ENCODE measurements at places on chromosomes 2 and 18.

GRCh38 chr18:51857989-51858388 is 482.0 kb upstream of the DCC start:
- DNase-seq: no peak

DNA sequence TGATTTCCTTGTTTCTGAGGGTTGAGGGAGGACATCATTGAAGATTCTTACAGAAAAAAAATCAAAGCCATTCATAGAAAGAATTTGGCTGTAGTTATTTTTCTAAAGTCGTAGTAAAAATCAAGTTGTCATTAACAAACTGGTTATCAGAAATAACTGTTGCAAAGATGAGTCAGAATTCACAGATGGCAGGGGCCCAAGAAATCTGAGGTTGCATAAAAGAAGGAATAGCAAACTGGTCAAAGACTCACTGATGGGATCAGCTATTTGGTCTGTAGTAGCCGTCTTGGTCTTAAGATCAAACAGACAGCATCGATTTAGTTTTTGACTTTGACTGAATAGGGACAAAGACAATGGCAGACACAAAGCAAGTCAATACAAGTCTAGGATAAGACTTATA is 334.3 kb downstream of the FIGN start:
- no peak for DNase-seq

- DNase-seq: no peak
These were observed 52.1 kb downstream of the FRZB start for GRCh38 chr2:182814380-182814779.

GRCh38 chr2:81513328-81513727 is 1208.8 kb upstream of the LRRTM1 start:
- no peak for DNase-seq

GRCh38 chr2:20421988-20422370 is 24.9 kb upstream of the RHOB start:
- no peak for DNase-seq

DNA sequence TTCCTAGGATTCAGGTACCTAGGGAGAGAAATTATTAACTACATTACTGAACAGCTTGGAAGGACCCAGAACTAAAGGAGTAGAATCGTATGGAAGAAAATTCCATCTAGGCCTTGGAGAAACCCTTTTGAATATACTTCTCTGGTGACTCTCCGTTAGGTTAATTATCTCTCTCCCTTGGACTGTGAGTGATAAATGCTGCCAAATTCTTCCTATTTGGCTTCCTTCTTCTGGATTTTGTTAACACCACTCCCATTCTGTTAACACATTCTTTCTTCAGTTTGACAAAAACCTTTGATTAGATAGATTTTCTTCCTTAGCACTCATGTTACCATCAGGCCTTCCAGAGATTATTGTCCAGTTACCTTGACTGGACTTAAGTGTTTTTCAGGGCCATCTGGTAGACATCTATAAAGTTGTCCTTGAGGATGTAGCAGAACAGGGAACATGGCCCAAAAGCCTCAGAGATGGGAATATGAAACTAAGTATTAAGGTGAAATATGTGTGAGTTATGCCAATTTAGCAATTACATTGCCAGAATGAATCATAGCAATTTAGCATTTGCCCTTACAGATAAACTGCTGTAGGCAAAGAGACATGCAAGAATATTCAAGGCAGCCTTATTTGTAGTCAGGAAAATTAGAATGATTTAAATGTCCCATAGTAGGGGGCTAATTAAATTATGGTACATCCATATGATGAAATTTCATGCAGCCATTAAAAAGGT is 6.7 kb downstream of the CYP27A1 start:
- no peak for DNase-seq

DNA sequence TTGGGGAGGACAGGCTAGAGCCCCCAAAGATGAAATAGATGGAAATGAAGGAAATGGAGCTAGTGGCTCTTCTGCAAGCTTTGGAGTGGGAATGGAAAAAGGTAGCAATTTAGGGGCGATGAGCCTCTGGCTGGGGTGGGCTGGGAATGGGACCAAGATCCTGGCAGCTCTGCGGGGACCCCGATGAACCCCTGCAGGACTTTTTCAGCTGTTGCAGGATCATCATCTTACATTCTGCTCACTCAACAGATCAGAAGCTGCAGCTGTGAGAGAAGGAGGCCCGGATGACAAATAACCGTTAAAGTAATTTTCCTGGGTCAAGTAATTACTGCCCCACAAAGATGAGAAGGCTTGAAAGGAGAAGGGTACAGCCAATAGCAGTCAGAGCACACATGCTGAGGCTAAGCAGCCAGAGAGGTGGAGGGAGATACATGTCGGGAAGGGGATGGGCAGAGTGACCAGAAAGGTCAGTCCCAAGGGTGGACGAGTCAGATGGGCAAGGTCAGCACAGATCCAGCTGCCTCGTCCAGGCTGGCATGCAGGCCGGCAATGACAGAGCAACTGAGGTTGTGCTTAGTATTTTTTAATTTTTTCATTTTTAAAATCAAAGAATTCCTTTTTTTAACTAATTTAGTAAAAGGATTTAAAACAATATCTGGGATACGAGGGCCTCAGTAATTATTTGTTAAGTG is 245.0 kb upstream of the RAB6C start:
- no peak for DNase-seq

DNA sequence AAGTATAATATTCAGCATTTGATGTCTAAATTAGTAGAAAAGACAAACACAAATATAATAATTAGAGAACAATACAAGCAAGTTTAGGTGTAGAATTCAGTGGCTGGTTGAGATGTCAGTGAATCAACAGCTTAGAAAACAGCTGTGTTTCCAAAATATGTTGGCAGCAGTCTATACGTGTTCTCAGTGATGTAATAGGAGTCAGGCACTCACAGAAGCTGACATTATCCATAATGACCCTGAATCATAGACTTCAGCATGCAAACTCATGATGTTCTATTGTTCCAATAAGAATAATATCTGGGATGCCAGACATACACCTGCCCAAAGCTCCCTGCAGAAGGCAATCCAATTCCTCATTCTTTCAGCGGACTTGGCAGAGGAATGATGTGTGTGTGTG is 164.7 kb downstream of the SLC8A1 start:
- no peak for DNase-seq

GRCh38 chr2:231970461-231970860 is 8.9 kb downstream of the DIS3L2 start:
- DNase-seq: no peak

DNA sequence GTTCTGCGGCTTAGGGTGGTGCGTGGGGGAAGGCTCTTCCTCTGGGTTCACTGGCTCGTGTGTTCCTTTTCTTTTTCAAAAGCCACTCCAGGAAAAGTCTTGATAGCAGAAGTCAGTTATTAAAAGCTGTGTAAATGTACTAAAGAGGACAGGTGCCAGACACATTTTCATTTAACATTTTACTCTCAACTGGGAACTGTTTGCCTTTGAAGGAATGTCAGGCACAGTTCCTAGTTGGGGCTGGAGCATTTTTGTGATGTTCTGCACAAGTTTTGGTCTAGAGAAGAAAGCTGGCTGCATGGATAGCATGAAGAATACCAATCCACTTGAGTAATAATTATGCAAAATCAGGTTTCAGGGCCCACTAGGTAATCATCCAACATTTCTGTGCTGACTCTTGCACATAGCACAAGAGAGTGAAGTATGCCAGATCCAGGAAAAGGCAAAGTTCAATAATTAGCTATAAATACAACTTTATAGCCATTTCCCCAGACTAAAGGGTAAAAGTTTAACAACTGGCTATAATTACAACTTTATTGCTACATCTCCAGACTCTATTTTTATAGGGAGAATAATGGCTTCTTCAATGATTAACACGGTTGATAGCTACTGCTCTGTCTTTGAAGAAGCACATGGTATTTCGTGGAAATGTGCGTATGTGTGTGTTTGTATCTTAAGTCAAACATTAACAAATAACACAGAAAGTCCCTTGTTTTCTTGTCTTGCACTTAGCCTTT is 16.2 kb downstream of the SCYGR8 start:
- DNase-seq: no peak

- no peak for DNase-seq
These were observed 109.0 kb downstream of the SETBP1 start for GRCh38 chr18:44789710-44790109.

- no peak for DNase-seq
These were observed 17.3 kb upstream of the IMPA2 start for GRCh38 chr18:11963991-11964484.

- no peak for DNase-seq
These were observed 736 bp downstream of the ZSCAN30 start for GRCh38 chr18:35289293-35289692.

- no peak for DNase-seq
These were observed 13.9 kb upstream of the MBD2 start for GRCh38 chr18:54238173-54238936.

GRCh38 chr2:220259662-220260061 is 632.2 kb downstream of the SLC4A3 start:
- no peak for DNase-seq

GRCh38 chr2:239916205-239917124 is 108.7 kb downstream of the NDUFA10 start:
- no peak for DNase-seq

DNA sequence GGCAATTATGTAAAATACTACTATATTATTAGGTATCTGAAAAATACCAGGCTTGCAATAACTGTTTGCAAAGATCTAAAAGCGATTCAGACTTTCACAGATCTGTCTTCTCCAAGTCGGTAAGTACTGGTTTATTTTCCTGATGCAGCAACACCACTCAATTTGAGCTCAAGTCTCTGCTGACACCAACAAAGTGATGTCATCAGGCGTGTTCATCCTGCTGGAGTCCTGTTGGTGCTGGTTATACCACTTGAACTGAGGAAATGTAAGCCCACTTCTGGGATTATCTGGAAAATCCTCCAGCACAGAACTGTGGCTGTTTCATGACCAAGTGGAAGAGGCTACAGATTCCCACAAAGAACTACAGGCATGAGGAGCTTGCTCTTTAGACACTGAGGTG is 267.6 kb downstream of the BCL2 start:
- no peak for DNase-seq

DNA sequence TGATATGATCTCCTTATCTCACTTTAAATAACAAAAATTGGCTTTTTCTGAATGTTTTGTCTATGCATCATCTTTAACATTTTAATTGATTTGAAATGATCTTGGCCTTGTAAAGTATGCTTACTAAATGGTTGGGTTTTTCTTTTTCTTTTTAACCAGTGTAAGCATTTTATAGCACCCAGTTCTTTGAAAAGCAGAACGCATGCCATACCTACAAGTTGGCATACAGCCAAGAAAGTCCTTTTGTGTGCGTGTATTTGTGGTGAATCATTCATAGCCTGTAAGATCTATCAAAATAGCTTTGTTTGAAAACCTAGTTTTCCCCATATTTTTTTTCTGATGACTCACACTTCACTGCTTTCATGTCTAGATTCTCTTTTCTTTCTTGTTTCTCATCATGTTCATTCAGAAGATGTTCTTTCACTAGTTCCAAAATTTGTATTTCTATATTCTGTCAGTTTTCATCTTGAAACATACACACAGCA is 4.1 kb upstream of the VRK2 start:
- no peak for DNase-seq

GRCh38 chr18:47748847-47749599 is 181.4 kb downstream of the SMAD2 start:
- peak; percentile 70 for DNase-seq

DNA sequence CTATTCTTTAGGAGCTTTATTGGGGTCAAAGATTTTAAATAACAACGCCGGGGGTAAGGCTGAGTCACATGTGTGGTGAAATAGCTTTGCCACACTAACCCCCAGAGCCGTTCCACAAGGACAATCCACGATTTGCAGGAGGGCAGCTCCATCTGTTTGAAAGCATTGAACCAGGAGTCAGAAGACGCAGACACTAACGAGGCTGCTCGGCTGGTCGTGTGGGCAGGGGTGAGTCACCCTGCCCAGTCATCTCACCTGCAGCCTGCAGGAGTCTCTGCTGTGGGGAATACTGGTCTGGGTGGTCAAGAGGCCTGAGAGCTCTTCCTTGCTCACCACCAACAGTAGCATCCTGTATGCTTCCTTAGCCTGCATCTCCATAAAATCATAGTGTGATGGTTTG is 149.2 kb upstream of the NCK2 start:
- DNase-seq: no peak

- DNase-seq: no peak
These were observed 448.9 kb downstream of the NBAS start for GRCh38 chr2:15112216-15112615.

GRCh38 chr18:47842836-47843235 is 87.6 kb downstream of the SMAD2 start:
- no peak for DNase-seq

- no peak for DNase-seq
These were observed 22.8 kb downstream of the ICA1L start for GRCh38 chr2:202848813-202849212.

DNA sequence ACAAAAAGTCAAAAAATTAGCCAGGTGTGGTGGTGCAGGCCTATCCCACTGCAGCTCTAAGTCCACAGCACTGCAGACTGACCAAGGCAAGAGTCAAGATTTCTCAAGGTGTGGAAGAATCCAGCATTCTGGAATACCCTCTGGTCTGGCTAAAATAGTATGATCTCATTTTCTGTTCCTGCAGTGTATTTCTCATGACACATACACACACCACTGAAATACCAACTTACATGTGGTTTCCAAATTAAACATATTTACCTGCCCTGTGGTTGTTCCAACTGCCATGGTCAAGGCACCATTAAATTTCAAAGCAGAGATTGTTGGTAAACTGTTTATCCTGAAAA is 30.9 kb downstream of the NOL10 start:
- no peak for DNase-seq

- DNase-seq: no peak
These were observed 175.5 kb upstream of the KLF7 start for GRCh38 chr2:207341112-207341750.

- DNase-seq: no peak
These were observed 62.8 kb downstream of the SMIM21 start for GRCh38 chr18:75364512-75365253.

Measured in stimulated activated naive CD4-positive, alpha-beta T cell treated with Interleukin-2 at 50 U/mL for 16 hours (primary cell).